ENCODE measurements at places on chromosomes 6 and 20. TPM values are rescaled to one million over a fixed set of nuclear protein-coding genes. Genes with fewer than 3 reads are reported as not detected.

DNA sequence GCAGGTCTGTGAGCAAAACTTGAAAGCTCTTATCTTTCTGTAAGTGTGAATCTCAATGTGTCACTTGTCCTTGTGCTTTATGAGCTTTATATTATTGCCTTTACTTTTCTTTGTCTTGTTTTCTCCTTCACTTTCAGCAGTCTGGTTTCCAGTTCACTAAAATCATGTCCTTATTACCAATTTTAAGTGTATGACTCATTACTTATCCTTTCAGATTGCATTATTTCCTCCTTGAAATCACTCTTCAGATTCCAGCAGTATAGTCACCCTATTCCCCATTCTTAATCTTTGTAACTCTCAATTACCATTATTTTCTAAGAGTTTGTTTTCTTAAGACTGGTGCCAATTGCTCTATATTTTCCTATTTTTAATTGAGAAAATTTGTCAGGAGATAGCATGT lies 117.4 kb upstream of the GRIK2 start:
- DNase-seq: no peak

- no peak for DNase-seq
Measured at GRCh38 chr6:56595490-56596122, 47.1 kb downstream of the DST start.

Gene FAM209B
- not detected for total RNA-seq

Gene CST4
- total RNA-seq: not detected

Gene MYBL2
- 0.07 TPM for total RNA-seq

All from heart left ventricle (tissue), 16 donors.